Stimulated activated CD8-positive, alpha-beta memory T cell treated with anti-CD3 and anti-CD28 coated beads, Interleukin-7, amount 100 ng/mL, for 1 hour (primary cell): ENCODE measurements at places on chromosomes 4 and X.

DNA sequence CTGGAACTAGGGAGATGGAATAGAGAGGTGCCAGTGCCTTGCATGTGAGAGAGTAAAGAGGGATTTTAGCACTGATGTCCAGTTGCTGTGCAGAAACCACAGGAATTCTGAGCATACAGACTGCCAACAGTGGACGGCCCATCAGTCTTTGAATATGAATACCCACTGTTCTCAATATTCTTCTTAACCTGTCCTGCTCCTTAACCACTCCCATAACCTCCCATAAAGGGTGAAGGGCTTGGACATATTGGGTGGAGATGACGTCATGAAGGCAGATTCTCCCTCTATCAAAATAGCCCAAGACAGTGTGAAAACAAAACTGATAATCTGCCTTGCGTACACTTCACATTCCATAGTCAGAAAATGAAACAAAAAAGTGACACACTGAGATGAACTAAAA is 1313.7 kb upstream of the PABPC4L start:
- no peak for DNase-seq

DNA sequence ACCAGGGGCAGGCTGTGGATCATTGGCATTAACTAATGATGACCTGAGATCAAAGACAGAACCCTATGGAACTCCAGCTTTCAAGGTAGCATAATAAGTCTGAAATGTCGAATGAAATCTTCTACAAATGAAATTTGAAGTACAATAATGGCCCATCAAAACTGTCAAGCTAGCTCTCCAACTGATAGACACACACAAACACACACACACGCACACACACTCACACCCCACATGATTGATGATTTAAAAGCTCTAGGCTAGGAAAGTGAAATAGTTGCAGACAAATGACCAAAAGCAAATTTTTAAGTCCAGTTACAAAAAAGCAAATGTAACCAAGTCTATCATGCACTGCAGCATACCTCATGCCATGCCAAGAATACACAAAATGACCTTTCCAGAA is 655.7 kb downstream of the C4orf33 start:
- no peak for DNase-seq

GRCh38 chrX:107773206-107773605 is 2.4 kb downstream of the TSC22D3 start:
- DNase-seq = no peak

DNA sequence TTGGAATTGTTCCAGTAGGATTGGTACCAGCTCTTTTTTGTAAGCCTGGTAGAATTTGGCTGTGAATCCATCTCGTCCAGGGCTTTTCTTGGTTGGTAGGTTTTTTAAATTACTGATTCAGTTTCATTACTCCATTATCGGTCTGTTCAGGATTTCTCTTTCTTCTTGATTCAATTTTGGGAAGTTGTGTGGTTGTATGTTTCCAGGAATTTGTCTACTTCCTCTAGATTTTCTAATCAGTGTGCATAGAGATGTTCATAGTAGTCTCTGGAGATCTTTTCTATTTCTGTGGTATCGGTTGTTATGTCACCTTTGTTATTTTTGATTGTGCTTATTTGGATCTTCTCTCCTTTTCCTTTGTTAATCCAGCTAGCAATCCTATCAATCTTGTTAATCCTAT is 248.7 kb downstream of the ARHGAP10 start:
- DNase-seq = no peak

DNA sequence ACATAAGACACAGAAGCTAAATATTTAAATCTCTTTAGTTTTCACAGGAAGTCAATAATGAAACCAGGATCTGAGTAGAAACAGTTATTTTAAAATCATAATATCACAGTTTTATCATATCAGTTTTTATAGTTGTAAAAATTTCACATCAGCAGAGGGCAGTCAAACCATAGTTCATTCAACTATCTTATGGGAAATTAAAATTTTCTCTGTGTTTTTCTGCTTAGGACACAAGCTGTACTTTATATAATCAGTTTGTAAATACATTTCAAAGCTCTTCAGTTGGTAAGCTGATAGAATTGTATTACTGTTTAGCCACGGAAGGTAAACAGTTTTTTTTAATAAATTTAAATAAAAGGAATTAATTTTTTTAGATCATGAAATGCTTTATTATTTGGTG is 204.8 kb upstream of the NUDT6 start:
- DNase-seq = no peak

DNA sequence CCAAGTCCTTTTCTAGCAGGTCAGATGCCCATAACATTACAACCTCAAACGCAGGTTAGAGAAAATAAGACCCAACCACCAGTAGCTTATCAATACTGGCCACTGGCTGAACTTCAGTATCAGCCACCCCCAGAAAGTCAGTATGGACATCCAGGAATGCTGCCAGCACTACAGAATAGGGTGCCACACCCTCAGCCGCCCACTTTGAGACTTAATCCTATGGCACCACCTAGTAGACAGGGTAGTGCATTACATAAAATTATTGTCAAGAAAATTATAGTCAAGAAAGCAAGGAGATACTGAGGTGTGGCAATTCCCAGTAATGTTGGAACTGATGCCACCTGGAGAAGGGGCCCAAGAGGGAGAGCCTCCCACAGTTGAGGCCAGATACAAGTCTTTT is 19.9 kb upstream of the TRIM61 start:
- DNase-seq = no peak

- no peak for DNase-seq
These were observed 69.8 kb downstream of the FHDC1 start for GRCh38 chr4:153005899-153006381.

GRCh38 chrX:23838953-23839352 is 56.0 kb downstream of the SAT1 start:
- DNase-seq = no peak

- no peak for DNase-seq
These were observed 847.0 kb downstream of the TRIML1 start for GRCh38 chr4:188986271-188986689.
